ENCODE measurements at places on chromosomes 5 and 9.

DNA sequence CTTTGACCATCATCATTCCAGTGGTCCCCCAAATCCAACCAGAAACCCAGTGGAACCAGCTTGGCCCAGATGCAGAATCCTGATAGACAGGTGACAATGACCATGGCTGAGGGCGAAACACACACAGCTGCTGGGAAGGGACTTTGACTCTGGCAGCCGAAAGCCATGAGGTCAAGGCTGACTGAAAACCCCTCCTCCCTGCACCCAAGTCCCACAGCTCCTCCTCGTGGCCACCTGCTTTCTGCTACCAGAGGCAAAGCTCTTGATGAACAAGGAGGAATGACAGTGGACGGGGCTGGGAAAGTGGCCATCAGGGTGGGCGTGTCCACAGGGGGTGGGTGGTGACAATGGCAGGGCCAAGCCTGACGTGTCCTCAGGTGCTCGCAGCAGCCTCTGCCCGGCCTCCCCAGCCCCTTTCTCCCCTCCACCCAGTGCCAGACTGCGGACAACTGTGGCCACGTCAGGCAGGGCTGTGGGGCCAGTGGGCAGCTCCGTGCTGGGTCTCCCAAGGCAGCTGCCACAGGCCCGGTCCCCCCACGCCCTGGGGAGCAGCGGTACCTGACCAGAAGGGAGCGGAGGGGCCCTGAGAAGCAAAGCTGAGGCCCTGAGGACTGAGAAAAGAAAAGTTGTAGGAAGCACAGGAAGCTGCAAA lies 30.8 kb upstream of the SARDH start:
- DNase-seq, result peak; percentile 47

DNA sequence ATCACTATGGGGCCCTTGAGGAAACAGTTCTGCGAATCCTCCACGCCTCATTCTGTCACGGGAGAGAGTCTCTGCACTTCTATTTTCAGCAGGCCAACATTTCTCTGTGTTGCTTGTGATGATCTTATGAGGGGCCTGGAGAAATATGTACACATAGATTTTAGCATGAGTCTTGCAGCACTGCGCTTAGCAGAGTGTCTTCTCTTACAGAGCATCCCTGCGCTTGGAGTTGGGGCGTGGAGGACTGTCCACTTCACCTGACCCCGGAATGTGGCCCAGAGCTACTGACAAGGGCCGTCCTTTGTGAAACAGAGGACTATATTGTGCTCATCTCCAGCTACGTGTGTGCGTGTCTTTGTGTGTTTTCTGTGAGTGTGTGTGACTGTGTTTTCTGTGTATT lies 428.2 kb upstream of the IRX4 start:
- DNase-seq, result no peak

GRCh38 chr9:127389381-127390247 lies 7.4 kb upstream of the SLC2A8 start:
- DNase-seq, result no peak

- DNase-seq, result no peak
Measured at GRCh38 chr9:137069508-137070091, 757 bp downstream of the SAPCD2 start.

DNA sequence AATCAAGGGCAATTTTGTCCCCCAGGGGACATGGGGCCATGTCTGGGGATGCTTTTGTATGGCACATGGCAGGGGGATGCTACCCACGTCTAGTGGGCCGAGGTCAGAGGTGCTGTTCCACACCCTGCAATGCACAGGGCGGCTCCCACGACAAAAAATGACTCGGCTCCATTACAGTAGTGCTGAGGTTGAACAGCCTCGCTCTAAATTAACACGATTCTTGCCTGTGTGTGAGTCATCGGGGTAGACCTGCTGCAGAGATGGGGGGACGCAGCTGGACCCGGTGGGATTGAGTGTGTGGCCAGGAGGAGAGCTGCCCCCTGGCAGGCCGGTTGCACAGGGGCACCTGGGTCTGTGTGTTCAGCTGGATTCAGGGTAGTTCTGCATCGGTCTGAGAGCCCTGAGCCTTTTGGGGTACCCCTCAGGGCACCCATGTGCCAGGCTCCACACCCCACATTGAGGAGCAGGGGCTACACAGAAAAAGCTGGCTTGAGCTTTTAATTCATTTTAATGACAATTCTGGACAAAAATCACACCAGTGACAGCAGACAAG lies 20.0 kb upstream of the COL5A1 start:
- no peak for DNase-seq

DNA sequence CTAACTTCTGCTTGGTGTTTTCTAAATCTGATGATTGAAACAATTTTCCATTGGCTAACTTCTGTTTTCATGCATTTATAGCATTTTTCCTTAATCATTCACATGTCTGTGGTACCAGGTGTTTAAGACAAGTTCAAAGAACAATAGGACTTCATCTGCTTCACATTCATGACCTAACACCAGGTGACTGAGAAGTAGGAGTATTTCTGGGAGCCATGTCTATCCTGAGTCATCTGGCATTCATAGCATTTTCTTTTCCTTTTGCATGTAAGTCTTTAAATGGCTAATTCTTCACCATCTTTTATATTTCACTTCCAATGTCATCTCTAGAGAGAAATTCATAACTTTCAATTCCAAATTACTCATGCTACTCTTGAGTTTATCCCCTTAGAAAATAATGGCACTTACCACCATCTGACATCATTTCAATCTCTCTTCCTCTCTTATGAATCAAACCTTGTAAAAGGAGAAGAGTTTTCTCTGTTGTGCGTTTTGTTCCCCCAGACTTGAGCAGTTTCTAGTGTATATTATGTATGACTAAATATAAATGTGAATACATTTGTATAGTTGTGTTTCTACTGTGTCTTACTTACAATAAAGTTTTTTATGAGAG lies 1196.1 kb upstream of the CDH9 start:
- no peak for DNase-seq

DNA sequence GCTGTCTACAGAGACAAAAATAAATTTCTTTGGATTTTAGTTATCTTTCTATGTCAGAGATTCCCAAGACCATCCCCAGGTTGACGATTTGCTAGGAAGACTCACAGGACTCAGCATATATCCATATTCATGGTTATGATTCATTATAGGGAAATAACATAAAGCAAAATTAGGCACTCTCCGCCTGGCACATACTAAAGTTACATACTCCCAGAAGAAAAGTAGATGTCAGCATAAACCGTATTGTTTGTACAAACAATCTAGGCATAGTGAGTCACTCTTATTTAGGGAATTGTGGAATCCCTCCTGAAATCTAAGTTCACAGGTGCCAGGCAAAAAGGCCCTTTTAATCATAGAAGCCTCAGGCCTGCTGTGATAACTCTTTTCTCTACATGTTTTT lies 62.9 kb downstream of the INSL6 start:
- no peak for DNase-seq

DNA sequence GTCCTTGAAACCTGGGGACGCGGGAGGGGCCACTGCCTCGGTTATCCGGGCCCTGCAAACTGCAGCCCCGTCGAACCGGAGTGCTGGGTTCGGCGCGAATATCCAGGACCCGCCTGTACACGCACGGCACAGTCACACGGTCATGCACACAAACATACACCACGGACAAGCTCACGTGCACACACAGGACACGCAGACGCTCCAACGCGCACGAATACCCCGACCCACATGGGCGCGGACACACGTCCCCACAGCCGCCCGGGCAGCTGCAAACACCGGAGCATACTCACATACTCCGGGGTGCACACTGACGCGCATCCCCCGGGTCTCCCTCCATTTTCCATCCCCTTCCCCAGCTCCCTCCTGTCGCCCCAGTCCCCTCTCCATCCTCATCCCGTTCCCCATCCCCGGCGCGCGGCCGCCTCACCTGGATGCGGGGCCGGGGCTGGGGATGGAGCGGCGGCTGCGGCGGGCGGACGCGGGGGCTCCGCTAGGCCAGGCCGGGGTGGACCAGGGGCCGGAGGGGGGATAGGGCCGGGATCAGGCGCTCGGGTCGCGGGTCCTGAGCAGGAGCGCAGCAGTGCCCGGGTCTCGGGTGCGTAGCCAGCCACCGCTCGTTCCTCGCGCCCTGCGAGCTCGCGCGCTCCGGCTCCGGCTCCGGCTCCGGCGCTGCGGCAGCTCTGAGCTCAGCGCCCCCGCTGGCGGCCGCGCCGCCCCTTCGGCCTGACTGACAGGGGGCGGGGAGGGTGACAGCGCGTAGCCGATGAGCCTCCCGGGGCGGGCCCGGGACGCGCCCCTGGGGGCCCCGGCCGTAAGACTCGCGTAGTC lies at the start of the genes EIF4E1B and SNCB:
Gene EIF4E1B, plus strand, starts transcription at position 823 of the 828 bp plus-strand sequence. CDS start 12,113 bp downstream, outside the sequence.
Gene SNCB, minus strand, starts transcription at position 682 of the 828 bp plus-strand sequence. CDS start 880 bp downstream, outside the sequence.
- DNase-seq, result peak; percentile 55

DNA sequence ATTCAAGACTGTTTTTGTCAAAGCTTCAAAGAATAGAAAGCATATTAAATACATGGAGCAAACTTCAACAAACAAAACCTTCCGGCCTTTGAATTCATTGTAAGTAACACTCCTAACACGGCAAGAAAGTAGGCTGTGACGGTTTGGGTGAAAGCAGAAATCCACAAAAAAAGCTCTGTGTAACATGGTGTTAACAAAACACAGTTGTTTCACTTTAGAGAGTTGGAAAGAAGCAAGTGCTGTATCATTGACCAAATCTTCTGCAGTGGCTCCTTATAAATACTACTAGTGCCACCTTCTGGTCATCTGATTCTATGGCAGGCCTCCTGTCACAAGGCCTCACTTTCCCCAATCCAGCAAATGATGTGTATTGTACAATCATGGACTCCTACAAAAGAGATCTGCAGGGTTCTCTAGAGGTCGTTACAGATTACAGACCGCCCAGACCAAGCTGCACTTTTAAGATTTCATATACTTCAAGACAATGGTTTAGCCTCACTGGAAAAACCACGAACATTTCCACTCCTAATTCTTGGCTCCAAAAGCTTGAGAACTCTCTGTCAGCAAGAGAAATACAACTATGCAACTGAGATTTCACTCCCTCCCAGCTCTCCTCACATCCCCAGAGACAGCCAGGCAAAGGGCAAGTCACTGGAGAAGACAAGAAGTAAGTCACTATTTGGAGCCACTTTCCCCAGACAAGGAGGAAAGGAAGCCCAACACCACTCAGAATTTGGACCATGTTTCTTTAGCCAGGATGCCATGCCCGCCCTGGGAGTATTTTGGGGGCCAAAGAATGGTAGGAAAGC lies 196.2 kb downstream of the DTWD2 start:
- DNase-seq, result peak; percentile 84

- no peak for DNase-seq
Measured at GRCh38 chr5:87243161-87243844, 24.4 kb upstream of the RASA1 start.

- no peak for DNase-seq
Measured at GRCh38 chr5:159345336-159345735, 15.0 kb upstream of the IL12B start.

DNA sequence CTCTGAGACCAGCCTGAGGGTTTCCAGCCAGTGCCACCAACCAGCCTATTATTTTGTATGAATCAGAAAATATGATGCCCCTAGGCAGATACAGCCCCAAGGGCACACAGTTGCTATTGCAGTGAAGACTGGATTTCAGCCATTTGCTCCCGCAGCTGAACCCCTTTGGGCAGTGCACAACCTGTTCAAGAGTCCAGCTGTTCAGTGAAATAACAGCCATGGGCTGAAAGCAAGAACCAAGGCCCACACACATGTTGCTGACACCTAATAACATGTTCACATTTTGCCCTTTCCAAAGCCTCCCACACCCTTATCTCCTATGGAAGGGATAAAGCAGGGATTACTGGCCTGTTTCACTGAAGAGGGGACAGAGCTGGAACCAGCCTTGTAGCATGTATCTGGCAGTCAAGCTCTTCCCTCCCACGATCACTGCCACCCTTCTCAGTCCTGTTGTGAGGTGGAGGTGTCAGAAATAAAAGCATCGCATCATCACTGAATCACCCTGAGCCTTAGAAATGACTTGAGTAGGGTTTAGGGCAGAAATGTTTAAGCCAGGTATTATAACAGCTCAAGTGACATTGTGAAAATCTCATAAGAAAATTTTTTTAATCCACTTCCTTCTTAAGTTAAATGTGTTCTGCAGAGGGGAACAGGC lies 137.1 kb upstream of the FSTL4 start:
- no peak for DNase-seq

DNA sequence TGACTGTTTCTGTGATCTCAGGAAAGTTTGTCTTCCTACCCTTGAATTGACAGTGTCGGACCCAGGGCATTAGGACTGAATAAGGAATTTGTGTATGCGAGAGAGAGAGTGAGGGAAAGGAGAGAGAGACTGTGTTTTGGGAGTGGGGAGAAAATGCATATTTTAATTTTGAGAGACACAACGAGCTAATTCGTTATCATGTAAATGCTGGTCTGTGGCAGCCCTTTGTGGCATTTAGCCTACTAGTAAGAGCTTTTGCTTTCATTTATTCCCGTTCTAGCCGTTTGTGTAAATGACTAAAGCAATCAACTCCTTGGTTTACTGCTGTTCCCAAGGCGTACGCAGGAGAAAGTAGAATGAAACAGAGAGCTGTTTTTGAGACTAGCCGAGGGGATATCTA lies 79.8 kb upstream of the MAMDC2 start:
- no peak for DNase-seq

DNA sequence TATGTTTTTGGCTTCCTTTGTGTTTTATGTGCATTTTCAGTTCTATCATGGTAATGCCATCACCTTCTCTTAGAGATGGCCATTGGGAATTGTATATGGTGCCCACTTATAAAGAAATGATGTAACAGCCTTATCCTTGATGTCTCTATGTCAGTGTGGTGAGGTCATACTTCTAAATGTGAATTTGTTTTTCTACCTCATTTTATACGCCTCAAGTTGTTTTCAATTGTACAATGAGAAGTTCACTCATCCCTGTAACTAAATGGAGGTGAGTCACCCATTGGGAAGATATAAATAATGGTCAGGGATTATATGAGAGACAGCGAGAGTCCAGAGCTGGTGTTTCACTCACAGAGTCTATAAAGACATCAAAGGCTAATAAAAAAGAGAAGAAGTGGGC lies 402.4 kb downstream of the AGTPBP1 start:
- no peak for DNase-seq

DNA sequence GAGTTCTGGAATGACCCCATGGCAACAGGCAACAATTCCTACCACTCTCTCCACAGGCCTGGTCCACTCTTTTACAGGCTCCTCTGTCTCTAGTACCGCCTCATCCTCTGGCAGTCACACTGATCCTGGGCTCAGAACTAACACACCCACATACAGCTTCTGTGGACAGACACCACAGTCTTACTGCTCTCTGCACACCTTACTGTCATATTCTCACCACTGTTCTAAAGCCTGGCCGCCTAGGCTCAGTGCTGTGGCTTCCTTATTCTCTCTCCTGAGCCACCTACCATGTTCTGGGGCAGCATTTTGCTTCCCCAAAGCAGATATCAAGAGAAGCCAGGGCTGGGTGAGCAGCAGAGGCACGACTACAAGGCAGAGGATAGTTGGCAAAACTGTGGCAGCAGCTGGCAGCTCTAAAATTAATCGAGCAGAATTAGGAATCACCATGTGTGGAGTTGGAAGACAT lies 14.8 kb downstream of the REEP5 start:
- no peak for DNase-seq

GRCh38 chr5:36301858-36302603 lies at the start of gene RANBP3L:
TSS of gene RANBP3L (minus strand) at chr5:36301902. CDS start at chr5:36301416, 486 bp downstream.
- DNase-seq, result peak; percentile 84

All from kidney (tissue), 22 donors.